A375 (cell line): ENCODE measurements at places on chromosomes 5 and 9. TPM values are rescaled to one million over a fixed set of nuclear protein-coding genes. Genes with fewer than 3 reads are reported as not detected.

Gene SEMA4D
- total RNA-seq: 6.4 and 6.5 TPM in 2 replicates

Gene SNCB
- not detected in 2 replicates for total RNA-seq

Gene C5orf34
- total RNA-seq: 7.1 and 8.7 TPM in 2 replicates

Gene MOB3B
- total RNA-seq: 0.08 TPM in 1 of 2 replicates, not detected in the other

Gene TAF11L6
- total RNA-seq: not detected in 2 replicates

Gene LHX6
- total RNA-seq: 0.72 and 1.7 TPM in 2 replicates

Gene PTGS1
- total RNA-seq: 1.1 and 1.6 TPM in 2 replicates

Gene DNLZ
- total RNA-seq: 50.1 and 56.7 TPM in 2 replicates

Gene ARSI
- 0.26 TPM in 1 of 2 replicates, not detected in the other for total RNA-seq

Gene TAF11L10
- not detected in 2 replicates for total RNA-seq

Gene CTSL
- 108 and 110 TPM in 2 replicates for total RNA-seq

Gene TSSK1B
- 0.11 TPM in 1 of 2 replicates, not detected in the other for total RNA-seq
